ENCODE measurements at places on chromosomes 6 and 20.
A peak's percentile ranks its signal among the peaks of the same experiment; 100 is the strongest.

GRCh38 chr20:44509762-44510161 lies 12.1 kb downstream of the SERINC3 start:
- DNase-seq: no peak

DNA sequence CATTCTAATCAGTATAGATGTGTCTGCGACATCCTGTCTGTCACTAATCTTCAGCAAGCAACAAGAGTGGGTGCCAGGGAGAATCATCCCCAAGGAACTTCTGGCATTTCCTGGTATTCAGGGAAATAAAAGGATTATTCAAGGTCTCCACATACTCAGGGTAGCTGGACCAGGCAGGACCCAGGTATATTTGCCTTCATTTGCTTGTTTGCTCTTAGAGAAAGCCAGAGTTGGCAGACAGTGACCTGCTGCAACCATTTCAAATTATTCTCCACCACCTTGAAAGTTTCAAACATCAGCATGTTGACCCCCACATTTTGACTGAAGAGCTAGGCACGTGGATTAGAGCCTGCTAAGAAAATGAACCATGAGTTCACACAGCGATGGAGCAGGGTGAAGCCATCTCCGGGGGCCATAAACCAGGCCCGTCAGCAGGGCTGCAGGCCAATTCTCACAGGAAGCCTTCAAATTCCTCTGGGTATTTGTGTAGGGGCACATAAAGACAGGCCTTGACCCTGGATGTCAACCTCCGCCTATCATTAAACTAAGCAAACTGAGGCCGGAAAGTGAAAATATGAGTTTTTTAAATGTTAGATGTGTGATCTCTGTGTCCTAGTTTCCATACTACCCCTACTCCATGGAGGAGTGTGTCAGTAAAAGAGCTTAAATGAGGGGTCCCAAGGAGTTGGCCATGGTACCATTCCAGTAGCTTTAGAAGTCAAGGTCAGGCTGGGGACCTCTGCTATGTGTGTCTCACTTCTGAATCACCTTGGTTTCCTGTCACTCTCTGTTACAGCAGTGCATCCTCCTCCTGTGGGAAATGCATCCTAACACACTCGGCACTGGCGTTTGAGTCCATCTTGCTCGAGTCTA lies 32.9 kb downstream of the TRAM2 start:
- no peak for DNase-seq

GRCh38 chr6:105651969-105652368 lies 249.1 kb upstream of the PREP start:
- no peak for DNase-seq

DNA sequence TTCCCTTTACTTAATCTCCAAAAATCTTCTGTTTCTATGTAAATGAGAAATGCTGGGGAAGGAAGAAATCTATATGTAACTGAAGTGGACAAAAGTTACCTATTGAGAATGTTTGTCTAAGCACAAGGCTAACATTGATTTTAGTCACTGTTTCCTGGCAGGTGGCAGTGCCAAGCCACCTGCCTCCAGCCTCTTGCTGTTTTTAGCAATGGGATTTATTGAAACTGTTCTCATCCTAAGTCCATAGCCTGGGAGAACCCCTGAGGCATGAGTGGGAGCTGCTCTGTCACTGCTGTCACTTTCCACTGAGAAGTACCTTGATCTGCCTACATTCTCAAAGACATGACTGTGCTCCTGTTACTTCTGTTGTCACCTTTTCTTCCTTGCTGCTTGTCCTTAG lies 14.7 kb downstream of the ENPP3 start:
- DNase-seq: no peak

GRCh38 chr6:168615837-168616236 lies 174.9 kb downstream of the SMOC2 start:
- no peak for DNase-seq

DNA sequence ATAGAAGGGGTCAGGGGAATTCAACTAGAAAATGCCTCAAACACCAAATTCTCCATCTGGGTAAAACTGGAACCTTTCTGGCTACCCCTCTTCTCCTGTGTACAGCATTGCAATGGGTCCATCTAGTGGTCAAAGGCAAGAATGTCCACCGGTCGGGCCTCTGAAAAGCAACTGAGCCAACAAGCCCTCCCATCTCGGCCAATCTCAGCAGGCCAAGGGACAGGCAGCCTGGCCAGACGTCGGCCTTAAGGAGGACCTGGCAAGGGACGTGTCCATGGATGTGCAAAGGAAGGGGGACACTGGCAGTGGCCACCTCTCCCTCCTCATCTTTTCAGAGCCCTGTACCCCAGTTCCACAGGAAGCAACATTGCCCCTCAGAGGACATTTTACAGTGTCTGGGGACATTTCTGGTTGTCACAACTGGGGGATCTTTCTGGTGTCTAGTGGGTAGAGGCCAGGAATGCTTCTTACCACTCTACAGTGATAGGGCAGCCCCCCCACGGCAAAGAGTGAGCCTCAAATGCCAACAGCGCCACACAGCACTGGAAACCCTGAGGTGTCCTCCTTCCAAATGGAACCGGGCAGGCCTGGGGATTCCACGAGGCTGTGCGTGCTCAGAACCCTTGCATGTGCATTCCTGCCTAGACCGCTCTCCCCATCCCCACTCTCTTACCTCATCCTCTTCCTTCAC lies 99.8 kb upstream of the FOXA2 start:
- DNase-seq: peak; percentile 74

DNA sequence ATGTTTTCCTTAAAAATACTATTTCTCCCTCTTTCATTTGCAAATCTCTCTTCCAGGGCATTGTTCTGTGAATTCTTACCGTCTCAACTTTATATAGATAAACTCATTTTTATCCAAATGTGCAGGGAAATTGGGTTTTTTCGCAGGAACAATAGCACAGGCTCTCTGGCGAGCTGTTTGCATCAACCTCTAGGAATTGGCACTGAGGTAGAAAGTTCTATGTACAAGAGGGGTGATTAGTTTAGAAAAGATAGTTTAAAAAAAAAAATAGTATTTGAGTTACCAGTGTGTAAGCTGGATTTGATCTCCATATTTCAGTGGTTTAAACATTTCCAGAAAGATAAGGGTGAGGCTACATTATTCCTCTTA lies 129.7 kb upstream of the BTN3A2 start:
- no peak for DNase-seq

- no peak for DNase-seq
These were observed 14.1 kb downstream of the CDK5RAP1 start for GRCh38 chr20:33387177-33387576.

DNA sequence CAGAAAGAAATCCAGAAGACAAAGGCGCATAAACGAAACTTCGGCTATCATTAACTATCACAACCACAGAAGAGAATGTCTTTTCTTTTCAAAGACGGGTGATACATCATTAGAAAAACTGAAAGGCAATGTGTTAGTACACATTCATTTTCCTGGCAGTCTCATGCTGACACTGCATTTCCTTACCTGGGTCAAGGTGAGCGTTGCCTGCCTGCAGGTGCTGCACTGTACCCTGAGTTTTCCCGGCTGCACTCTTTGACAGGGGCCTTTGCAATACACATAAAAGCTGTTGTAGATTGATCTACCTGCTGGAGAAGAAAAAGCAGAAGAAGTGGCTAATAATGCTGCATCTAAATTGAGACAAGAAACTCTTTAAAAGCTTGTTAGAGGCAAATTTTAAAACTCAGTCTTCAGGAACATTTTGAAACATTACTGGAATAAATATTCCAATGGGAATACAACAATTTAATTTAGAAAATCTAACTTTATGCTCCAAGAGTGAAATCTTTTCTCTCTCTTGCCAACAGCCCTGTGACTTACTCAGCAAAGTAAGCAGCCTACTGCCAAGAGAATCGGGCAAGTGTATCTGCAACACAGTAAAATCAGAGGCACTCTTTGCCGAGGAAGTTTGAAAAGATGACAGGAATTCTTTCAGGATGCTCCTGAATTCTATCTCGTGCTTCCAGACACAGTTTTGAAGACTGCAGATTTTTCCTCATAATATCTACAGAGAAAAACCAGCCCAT lies 526.4 kb downstream of the PRKN start:
- DNase-seq: no peak

DNA sequence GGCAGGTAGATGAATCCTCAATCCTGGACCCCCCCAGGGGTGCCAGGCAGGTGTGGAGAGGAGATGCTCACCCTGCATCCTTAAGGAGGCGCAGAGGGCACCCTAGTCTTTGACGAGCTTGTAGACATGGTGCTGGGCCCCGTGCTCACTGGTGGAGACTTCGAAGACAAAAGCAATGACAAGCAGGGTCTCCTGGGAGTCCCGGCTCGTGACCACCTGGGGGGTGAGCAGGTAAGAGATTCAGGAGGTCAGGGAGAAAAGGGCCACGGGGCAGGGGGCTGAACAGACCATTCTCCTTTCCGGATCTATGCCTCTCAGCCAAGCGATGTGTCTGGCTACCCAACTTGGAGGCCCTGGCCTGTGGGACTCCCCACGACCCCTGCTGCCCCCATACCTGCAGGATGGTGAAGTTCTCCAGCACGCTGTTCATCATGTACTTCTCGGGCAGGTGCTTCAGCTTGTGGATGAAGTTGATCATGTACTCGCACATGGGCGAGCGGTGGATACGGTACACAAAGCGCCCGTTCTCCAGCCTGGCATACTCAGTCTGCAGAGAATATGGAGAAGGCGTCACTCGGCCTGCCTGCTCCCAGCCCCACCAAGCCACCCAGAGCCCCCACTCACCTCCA lies 6.9 kb downstream of the RPL10A start:
- DNase-seq: no peak

- DNase-seq: peak; percentile 49
These were observed 209.6 kb downstream of the ERMARD start for GRCh38 chr6:169960886-169961611.

- DNase-seq: no peak
These were observed 28.2 kb upstream of the NOX3 start for GRCh38 chr6:155483858-155484257.

- DNase-seq: peak; percentile 18
These were observed at the start of gene TRIM38 for GRCh38 chr6:25962149-25963127. Gene TRIM38, plus strand, starts transcription at chr6:25962802. Its CDS starts 3,721 bp downstream, at chr6:25966523.

GRCh38 chr6:112029045-112029822 lies 24.7 kb upstream of the CCN6 start:
- DNase-seq: peak; percentile 60

GRCh38 chr6:135383301-135383700 lies 114.2 kb downstream of the AHI1 start:
- DNase-seq: no peak

- no peak for DNase-seq
These were observed 33.2 kb downstream of the HLA-DRA start for GRCh38 chr6:32472781-32473375.

- DNase-seq: no peak
These were observed 43.6 kb upstream of the IYD start for GRCh38 chr6:150325066-150325772.

DNA sequence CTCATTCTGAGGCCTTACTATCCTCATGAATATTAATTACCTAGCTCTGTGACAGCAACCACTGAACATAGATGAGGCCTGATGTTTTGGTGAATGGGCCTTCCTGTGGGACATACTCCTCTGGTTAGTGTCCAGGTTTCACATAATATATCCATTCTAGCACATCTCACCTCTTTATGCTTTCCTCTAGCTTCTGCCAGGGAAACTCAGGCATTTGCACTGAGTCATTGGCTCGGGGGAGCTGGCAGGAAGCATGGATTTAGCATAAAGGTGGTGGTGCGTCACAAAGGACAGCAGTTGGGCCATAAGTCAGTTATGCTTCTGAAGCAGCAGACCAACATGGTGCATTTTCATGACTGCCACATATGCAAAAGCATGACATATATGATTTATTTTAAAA lies 37.5 kb upstream of the TMEM170B start:
- no peak for DNase-seq

DNA sequence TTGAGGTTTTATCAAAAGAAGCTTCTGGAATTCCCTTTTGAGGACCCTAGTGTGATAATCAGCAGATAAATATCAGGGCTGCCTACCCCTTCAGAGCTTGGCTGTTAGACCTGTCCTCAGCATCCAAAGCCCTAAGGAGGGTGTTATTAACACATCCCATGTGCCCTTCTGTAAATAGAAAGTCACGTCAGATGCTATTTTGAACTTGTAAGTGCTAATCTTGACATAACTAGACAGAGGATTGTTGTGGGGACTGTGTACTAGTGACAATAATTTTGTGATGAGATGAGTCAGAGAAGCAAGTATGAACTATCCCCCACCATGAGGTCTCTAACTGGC lies 4.9 kb upstream of the LAMA4 start:
- no peak for DNase-seq

- DNase-seq: no peak
These were observed 54.4 kb downstream of the DHX35 start for GRCh38 chr20:39016506-39016905.

GRCh38 chr20:24622856-24623255 lies 153.4 kb downstream of the SYNDIG1 start:
- DNase-seq: no peak

- no peak for DNase-seq
These were observed 289.1 kb downstream of the TAF4 start for GRCh38 chr20:61776491-61777075.

- DNase-seq: no peak
These were observed 1321.1 kb upstream of the GJE1 start for GRCh38 chr6:140811642-140812041.

- no peak for DNase-seq
These were observed 7.3 kb downstream of the NPBWR2 start for GRCh38 chr20:64099880-64100565.

DNA sequence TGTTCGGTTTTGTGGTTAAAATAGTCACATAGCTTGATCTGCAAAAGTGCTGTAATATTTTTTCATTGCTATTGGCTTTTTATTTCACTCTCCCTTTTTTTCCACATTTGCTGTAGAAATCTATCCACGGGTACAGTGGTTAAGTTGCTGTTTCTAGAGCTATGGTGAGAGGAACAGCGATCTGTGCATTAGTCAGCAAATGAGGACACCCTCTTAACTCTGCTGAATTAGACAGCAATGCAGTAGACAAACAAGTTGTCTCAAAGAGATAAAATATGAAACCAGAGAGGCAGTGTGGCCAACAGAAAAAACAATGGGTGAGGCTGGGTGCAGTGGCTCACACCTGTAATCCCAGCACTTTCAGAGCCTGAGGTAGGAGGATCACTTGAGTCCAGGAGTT lies 17.6 kb upstream of the SYNJ2 start:
- no peak for DNase-seq

DNA sequence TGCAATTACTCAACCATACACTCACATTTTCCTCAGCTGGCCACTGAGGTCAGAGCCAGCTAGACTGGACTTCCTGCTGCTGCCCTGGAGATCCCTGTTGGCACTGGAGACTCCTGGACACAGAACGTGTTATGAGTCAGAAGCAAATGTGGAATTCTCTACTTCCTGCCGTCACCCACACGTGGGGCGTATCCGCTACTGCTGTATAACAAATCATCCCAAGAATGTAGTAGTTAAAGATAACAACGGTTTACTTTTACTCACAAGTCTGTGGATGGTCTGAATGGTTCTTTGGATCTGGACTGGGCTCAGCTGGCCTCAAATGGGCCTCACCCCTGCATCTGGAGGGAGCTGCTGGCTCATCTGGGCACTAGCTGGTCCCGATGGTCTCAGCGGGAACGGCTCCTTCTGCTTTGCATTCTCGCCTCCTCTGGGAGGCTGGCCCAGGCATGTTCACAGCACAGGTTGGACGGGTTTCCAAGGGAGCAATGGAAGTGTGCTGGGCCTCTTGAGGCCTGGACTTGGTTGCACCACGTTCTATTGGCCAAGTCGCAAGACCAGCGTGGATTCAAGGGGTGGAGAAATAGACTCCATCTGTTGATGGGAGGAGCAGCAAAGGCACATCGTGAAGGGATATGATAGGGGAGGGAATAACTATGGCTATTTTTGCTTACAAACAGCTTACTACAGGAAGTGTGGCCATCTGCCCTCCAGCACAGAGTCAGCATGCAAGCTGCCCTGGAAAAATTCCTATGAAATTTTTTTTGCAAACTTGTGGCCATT lies 118.5 kb downstream of the SNX5 start:
- DNase-seq: no peak
